ENCODE measurements at places on chromosomes 3 and 15.

GRCh38 chr3:196274585-196274984, 12.9 kb downstream of the PCYT1A start:
- DNase-seq, result peak; percentile 94

GRCh38 chr3:45572755-45573154, 21.8 kb upstream of the LIMD1 start:
- DNase-seq, result no peak

DNA sequence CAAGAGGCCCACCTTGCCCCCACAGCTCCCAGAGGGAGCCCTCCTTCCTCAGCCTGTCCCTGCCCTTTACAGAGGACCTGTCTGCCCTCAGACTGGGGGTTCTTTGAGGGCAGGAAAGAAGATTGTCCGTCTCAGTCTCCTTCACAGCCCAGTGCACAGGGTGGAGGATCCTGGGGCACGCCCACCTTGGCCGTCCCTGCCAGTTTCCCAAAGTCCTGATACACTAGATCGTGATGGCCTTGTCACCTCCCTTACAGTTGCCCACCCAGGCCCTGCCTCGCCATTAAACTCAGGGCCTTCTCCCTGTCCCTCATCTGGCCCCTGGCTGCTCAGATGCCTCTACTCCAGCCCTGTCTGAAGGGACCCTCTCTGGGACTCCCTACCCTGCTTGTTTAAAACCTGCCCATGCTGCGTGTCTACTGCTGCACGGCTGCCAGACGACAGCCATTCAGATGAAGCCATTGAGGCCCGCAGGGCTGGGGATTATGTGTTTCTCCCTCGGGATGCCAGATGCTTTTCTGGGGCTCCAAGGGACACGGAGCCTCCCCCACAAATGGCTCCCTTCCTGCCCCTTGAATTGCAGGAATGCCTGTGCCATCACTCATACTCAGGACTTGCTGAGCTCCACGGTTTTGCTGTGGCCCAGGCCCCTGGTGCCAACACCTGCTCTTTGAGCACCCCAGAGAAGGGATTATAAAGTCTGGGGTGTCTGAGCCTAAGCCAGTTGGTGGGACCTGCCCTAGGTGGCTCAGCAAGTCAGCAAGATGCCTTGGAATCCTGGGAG, 27.8 kb downstream of the ACSBG1 start:
- no peak for DNase-seq

DNA sequence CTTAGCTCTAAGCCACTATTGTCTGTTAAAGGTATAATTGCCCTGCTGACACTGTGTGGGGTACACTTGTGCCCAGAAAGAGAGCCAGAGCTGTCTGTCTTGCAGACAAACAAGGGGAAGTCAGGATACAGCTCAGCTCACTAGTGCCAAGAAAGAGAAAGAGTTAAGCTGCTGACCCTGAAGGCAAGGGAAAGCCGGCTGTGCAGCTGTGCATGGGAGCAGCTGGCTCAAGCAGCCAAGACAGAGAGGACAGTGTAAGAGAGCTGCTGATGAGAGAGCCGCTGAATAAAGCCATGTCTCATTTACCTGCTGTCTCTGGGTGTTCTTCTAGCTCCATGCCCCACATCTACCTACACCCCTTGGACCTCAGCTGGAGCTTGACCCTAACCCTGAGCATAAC, 428.1 kb upstream of the NAALADL2 start:
- DNase-seq, result no peak
